Small intestine (tissue), 16 donors: ENCODE measurements at places on chromosomes 5 and 9. TPM values are rescaled to one million over a fixed set of nuclear protein-coding genes. Genes with fewer than 3 reads are reported as not detected.

GRCh38 chr5:180208435-180209081 is 453 bp downstream of the RASGEF1C start:
- no peak overlapping the region for H3K4me3 ChIP-seq
- no peak overlapping the region for H3K27ac ChIP-seq
- no peaks in the 10 kb centered on the region for H3K36me3 ChIP-seq
- no peak for DNase-seq
- H3K4me1 ChIP-seq, result no peaks in the 10 kb centered on the region
- peaks cover 9% of the 10 kb centered on the region for H3K27me3 ChIP-seq

DNA sequence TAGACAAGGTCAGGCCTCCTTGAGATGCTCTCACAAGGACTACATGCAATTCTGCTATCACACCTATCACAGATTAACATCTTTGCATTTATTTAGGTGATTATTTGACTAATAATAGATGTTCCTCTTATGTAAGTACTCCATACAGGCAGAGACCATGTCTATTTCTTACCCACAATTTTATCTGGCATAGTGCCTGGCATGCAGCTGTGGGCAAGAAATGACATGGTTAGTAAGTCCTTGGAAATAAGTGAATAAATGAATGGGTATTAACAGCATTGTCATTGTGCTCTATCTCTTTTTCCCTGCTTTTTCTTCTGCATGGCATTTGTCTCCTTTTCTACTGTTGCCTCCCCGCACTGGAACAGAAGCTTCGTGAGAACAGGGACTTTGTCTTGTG is 49.4 kb downstream of the SLC22A5 start:
- peaks cover 31% of the 10 kb centered on the region for H3K36me3 ChIP-seq
- peaks cover 20% of the 10 kb centered on the region for H3K4me1 ChIP-seq

- no peaks in the 10 kb centered on the region for H3K4me1 ChIP-seq
- no peak for DNase-seq
- no peak overlapping the region for H3K4me3 ChIP-seq
- no peaks in the 10 kb centered on the region for H3K36me3 ChIP-seq
- no peak overlapping the region for H3K27ac ChIP-seq
- no peaks in the 10 kb centered on the region for H3K27me3 ChIP-seq
Observed at GRCh38 chr9:98698856-98699255, 9.9 kb downstream of the GABBR2 start.

- no peaks in the 10 kb centered on the region for H3K36me3 ChIP-seq
- peaks cover 3% of the 10 kb centered on the region for H3K4me1 ChIP-seq
- peak; percentile 71 for DNase-seq
- no peaks in the 10 kb centered on the region for H3K27me3 ChIP-seq
Observed at GRCh38 chr9:100601216-100601615, 23.3 kb downstream of the CAVIN4 start.

GRCh38 chr5:154058055-154059038 is 19.6 kb downstream of the MFAP3 start:
- DNase-seq, result no peak
- peaks cover 12% of the 10 kb centered on the region for H3K4me1 ChIP-seq
- no peak overlapping the region for H3K4me3 ChIP-seq

- H3K27ac ChIP-seq, result peak within 1 kb of the TSS; percentile 90
- H3K27me3 ChIP-seq, result no peaks in the 10 kb centered on the region
- DNase-seq, result peak; percentile 96
- H3K4me1 ChIP-seq, result peaks cover 47% of the 10 kb centered on the region
Observed at GRCh38 chr9:34646211-34647083, at the start of gene GALT. Gene GALT, plus strand, starts transcription at chr9:34646675. Its CDS starts 30 bp downstream, at chr9:34646705.

DNA sequence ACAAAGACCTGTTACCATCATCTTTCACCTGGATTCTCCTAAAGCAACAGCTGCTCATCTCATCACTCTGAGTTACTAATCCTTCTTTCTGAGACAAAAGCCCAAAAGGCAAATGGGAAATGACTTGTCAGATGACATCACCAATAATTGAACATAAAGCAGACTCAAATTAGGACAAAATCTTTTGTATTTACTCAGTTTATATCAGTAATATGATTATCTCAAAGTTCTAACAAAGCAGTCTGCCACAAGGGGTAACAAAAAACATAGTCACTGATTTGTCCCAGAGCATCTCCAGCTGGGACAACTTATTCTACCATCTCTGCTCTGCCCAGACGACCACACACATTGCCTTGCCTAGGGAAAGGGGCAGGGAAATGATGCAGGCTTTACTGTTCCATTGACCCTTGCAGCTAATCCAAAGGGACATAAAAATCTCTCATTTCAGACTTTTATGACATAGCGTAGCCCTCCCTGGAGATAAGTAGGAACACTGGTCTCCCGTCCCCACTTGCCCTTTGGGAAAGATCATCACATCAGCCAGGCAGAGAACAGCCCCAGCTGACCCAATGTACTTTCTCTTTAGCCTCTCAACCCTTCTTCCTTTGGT is 249.5 kb upstream of the PTGER4 start:
- DNase-seq, result no peak
- H3K27ac ChIP-seq, result no peak overlapping the region
- no peak overlapping the region for H3K4me3 ChIP-seq
- H3K36me3 ChIP-seq, result no peaks in the 10 kb centered on the region

- no peaks in the 10 kb centered on the region for H3K27me3 ChIP-seq
- H3K4me3 ChIP-seq, result no peak overlapping the region
- H3K36me3 ChIP-seq, result no peaks in the 10 kb centered on the region
- no peak for DNase-seq
Observed at GRCh38 chr9:32722704-32723103, 60.6 kb upstream of the TMEM215 start.

DNA sequence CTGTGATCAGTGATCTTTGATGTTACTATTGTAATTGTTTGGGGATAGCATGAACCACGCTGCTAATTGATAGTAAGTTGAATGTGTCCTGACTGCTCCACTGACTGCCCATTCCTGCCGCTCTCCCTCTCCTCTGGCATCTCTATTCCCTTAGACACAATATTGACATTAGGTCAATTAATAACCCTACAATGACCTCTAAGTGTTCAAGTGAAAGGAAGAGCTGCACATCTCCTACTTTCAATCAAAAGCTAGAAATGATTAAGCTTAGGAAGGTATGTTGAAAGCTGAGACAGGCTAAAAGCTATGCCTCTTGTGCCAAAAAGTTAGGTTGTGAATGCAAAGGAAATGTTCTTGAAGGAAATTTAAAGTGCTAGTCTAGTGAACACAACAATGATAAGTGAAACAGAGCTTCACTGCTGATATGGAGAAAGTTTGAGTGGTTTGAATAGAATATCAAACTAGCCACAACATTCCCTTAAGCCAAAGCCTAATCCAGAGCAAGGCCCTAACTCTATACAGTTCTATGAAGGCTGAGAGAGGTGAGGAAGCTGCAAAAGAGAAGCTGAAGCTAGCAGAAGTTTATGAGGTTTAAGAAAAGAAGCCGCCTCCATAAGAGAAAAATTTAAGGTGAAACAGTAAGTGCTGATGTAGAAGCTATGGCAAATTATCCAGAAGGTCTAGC is 12.9 kb downstream of the CLINT1 start:
- no peaks in the 10 kb centered on the region for H3K4me1 ChIP-seq
- H3K27me3 ChIP-seq, result no peaks in the 10 kb centered on the region
- peaks cover 1% of the 10 kb centered on the region for H3K36me3 ChIP-seq
- no peak overlapping the region for H3K4me3 ChIP-seq
- DNase-seq, result no peak

DNA sequence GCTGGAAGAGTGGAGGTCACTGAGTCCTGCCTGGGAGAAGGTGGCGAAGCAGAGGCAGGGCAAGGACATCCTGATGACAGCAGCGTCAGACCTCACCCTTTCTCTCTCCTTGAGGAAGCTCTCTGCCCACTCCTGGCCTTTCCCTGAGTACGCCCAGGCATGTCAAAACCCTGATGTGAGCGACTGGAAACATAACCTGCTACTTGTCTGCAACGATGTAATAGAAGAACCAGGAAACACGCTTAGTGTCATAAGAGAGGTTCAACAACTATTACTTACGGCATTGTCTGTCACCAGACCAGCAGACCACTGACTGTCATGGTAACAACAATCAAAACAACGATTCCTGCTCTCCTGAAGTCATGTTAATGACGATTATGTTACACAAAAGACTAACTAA is 152.4 kb downstream of the ACTL7B start:
- no peak for DNase-seq
- no peaks in the 10 kb centered on the region for H3K27me3 ChIP-seq
- H3K36me3 ChIP-seq, result no peaks in the 10 kb centered on the region
- no peak overlapping the region for H3K4me3 ChIP-seq
- no peaks in the 10 kb centered on the region for H3K4me1 ChIP-seq
- H3K27ac ChIP-seq, result no peak overlapping the region

- no peaks in the 10 kb centered on the region for H3K27me3 ChIP-seq
- no peak overlapping the region for H3K27ac ChIP-seq
- DNase-seq, result no peak
- H3K4me1 ChIP-seq, result no peaks in the 10 kb centered on the region
- H3K36me3 ChIP-seq, result no peaks in the 10 kb centered on the region
Observed at GRCh38 chr9:22913026-22913425, 466.4 kb downstream of the DMRTA1 start.

DNA sequence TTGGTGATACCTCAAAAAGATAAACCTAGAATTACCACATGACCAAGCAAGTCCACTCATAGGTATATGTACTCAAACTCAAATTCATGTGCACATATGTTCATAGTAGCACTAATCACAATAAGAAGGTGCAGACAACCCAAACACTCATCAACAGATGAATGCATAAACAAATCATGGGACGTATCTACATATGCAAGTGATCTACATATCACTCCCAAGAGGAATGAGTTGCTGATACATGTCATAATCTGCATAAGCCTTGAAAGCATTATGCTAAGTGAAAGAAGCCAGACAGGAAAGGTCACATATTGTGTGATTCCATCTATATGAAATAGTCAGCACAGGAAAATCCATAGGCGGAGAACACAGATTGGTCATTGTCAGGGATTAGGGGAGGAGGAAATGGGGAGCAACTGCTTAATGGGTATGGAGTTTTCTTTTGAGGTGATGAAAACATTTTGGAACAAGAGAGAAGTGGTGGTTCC is 10.6 kb upstream of the GPX8 start:
- no peak overlapping the region for H3K4me3 ChIP-seq
- H3K27me3 ChIP-seq, result no peaks in the 10 kb centered on the region
- no peak overlapping the region for H3K27ac ChIP-seq
- H3K4me1 ChIP-seq, result no peaks in the 10 kb centered on the region
- DNase-seq, result no peak

DNA sequence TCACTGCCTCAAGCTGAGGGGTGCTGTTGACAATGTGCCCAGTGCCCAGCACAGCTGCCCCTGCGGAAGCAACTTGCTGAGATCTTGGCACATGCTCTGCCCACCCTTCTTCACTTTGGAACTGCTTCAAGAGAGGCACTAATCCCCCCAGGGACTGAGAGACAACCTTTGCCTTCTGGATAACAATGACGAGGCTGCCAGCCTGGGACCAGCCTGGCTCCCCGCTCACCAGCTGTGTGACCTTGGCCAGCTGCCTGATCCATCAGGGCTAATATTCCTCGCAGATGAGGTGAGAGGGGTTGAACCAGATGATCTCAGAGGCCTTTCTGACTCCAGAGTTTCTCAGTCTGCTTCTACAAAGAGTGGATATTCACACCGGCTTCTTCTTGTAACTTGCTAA is 81.0 kb downstream of the SHB start:
- H3K27me3 ChIP-seq, result no peaks in the 10 kb centered on the region
- no peak overlapping the region for H3K27ac ChIP-seq
- H3K4me1 ChIP-seq, result peaks cover 19% of the 10 kb centered on the region
- H3K4me3 ChIP-seq, result no peak overlapping the region
- peak; percentile 49 for DNase-seq
- no peaks in the 10 kb centered on the region for H3K36me3 ChIP-seq

- H3K27ac ChIP-seq, result no peak overlapping the region
- no peak overlapping the region for H3K4me3 ChIP-seq
- H3K27me3 ChIP-seq, result peaks cover 2% of the 10 kb centered on the region
- H3K4me1 ChIP-seq, result no peaks in the 10 kb centered on the region
- no peaks in the 10 kb centered on the region for H3K36me3 ChIP-seq
- DNase-seq, result no peak
Observed at GRCh38 chr9:84374516-84374915, 34.0 kb upstream of the SLC28A3 start.

GRCh38 chr5:39657943-39658342 is 233.2 kb upstream of the DAB2 start:
- DNase-seq, result no peak
- no peaks in the 10 kb centered on the region for H3K4me1 ChIP-seq
- no peaks in the 10 kb centered on the region for H3K36me3 ChIP-seq
- H3K4me3 ChIP-seq, result no peak overlapping the region
- no peak overlapping the region for H3K27ac ChIP-seq
- no peaks in the 10 kb centered on the region for H3K27me3 ChIP-seq

- H3K27me3 ChIP-seq, result peaks cover 3% of the 10 kb centered on the region
- no peak for DNase-seq
- H3K36me3 ChIP-seq, result no peaks in the 10 kb centered on the region
- H3K4me1 ChIP-seq, result no peaks in the 10 kb centered on the region
Observed at GRCh38 chr9:115057559-115057958, 60.4 kb downstream of the TNC start.

DNA sequence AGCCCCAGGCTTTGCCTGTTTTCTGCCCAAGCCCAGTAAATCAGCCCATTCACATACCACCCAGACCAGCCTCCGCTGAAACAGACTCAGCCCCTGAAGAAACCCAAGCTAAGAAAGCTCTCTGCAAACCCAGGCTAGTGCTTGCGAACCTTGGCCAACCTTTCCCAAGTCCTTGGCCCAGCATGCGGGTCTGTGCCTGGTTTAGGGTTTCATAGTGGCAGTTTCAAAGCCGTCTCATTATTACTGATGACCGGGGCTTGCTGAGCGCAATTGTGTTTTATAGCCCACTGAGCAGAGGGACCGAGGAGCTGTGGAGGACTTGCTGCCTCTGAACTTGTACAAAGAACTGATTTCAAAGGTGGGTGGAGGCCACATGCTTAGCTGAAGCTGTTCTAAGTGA is 584.3 kb downstream of the BNC2 start:
- no peaks in the 10 kb centered on the region for H3K27me3 ChIP-seq
- no peaks in the 10 kb centered on the region for H3K36me3 ChIP-seq
- H3K4me3 ChIP-seq, result no peak overlapping the region
- H3K4me1 ChIP-seq, result no peaks in the 10 kb centered on the region
- no peak for DNase-seq
- H3K27ac ChIP-seq, result no peak overlapping the region

Gene PCDHB13
- 0.71 TPM for polyA plus RNA-seq

Gene CCDC183
- 1.6 TPM for polyA plus RNA-seq

Gene CDH9
- 0.39 TPM for polyA plus RNA-seq

Gene SLC36A2
- not detected for polyA plus RNA-seq

Gene C9orf43
- polyA plus RNA-seq, result 0.81 TPM

Gene TRIM7
- polyA plus RNA-seq, result 2.1 TPM

Gene KCNMB1
- 0.54 TPM for polyA plus RNA-seq

Gene TMEM38B
- 44.6 TPM for polyA plus RNA-seq

Gene FAXDC2
- 13.2 TPM for polyA plus RNA-seq
